H4 (cell line): ENCODE measurements at places on chromosomes 7 and 10. TPM values are rescaled to one million over a fixed set of nuclear protein-coding genes. Genes with fewer than 3 reads are reported as not detected.

GRCh38 chr10:126397156-126397555 is 8.9 kb upstream of the ADAM12 start:
- no peak for DNase-seq

DNA sequence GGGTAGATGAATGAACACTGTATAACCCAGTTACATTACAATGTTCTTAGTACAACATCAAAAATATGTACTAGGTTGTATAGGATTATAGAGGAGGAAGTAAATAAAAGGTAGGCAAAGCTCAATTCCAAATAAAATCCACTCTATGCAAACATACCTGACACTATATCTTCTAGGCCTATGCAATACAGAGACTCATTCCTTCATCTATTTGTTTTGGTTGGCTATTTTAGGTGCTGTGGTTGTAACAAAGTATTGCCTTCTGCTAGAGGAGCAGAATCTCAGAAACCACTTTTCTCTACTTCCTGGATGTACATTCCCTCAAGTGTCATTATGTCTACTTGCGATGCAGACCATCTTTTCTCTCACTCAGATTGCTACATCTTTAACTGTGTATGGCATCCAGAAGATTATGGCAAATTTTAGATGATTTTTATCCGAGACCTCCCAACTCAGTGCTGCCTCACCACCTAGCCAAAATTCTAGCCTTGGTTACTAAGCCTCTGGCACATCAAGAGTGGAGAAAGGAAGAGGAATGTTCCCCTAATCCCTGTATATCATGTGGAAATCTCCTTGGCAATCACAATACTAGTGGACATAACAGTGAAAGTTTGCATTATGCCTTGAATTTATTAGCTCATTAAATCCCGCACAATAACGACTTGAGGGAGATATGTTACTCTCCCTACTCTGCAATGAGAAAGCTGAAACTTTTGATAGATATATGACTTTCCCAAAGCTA is 5.5 kb upstream of the TFPI2 start:
- DNase-seq: no peak

DNA sequence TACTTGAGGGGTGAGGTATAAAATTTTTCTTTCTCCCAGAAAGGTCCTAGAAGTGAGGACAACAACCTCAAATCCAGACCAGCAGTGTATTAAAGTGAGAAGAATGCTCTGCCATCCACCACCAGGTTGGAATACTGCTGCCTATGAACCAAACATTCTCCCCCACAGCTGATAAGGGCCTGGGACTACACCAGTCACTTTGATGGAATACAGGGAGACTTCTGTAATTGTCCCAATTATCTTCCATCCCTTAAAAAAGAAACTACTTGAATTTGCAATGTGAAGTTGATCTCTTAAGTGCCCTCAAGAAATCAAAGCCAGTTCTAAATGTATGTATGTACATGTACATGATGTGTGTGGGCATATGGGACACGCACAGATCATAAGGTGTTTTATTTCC is 3.0 kb downstream of the TBX20 start:
- no peak for DNase-seq

DNA sequence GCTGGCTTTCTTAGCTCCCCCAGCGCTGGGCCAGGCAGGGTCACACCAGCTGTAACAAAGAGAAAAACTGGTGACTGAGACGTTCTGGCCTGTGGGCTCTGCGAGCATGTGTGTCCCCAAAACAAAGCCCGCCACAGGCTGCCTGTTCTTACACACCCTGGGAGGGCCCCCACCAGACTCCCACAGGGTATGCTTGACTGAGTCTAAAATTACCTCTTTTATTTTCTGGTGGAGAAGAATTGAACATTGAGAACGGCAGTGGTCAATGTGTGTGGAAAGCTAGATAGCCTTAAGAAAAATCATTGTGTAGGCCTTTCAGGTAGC is 808 bp downstream of the C10orf71 start:
- DNase-seq: no peak

BHLHA15 gene
- not detected in 2 replicates for total RNA-seq
